ENCODE measurements at places on chromosomes 7 and 10.

- no peak for DNase-seq
These were observed 172.6 kb upstream of the TNRC18 start for GRCh38 chr7:5596046-5596895.

DNA sequence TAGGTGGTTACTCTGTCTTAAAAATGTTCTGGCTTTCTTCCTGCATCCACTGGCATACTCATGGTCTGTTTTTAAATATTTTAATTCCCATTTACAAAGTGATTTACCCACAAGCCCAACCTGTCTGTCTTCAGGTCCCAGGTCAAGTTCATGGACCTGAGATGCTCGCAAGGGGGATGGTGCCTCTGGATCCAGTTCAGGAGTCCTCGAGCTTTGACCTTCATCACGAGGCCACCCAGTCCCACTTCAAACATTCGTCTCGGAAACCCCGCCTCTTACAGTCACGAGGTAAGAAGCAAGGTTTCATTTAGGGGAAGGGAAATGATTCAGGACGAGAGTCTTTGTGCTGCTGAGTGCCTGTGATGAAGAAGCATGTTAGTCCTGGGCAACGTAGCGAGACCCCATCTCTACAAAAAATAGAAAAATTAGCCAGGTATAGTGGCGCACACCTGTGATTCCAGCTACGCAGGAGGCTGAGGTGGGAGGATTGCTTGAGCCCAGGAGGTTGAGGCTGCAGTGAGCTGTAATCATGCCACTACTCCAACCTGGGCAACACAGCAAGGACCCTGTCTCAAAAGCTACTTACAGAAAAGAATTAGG, 8.7 kb downstream of the ZKSCAN1 start:
- no peak for DNase-seq

DNA sequence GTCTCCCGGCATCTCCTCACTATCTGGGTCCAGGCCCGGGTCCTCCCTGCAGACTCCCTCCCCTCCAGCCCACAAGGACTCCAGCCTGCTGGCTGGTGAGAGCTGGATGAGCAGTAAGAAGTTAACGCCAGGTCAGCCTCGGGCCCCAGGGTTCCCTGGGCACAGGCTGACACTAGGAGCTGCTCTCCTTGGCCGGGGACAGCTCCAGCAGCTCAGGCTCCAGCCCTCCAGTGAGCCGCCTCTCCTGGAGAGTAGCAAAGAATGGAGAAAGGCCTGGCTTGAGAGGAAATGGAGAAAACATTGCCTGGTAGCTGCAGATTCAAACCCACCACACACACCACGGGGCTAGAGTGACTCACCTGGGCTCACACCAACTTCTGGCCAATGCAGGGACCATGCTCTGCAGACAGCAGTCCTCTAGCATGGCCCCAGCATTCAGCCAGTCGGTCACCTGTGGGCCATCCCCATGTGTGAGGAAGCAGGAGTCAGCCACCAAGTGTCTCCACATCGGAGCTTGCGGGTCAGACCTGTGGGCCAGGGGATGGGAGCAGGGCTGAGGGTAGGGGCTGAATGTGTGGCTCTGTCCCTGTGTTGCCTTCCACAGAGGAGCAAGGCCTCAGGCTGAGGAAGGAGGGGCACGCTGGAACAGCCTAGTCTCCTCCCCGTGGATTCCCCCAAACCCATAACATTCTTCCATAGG, 6.5 kb downstream of the SAP25 start:
- DNase-seq: no peak

DNA sequence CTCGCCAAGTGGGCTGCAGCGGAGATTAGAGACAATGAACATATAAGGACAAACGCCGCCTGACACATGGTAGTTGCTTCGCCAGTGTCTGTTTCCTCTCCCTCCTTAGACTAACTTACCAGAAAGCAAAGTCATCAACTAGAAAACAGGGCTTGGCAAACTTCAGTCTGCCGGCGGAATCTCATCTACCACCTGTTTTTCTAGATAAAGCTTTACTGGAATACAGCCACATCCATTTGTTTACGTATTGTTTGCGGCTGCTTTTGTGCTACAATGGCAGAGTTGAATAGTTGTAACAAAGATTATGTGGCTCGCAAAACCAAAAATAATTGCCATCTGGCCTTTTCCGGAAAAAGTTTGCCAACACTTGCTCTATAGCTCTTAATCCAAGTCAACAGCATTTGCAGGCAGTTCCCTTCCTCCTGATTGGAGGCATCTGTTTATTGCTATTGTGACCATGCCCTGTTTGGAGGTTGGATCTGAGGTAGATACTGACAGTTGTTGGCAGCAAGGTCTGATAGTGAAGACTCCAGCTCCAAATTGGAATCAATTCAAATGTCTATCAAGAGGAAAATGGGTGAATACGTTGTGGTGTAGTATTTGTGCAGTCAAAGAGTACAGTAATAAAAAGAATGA, 260.6 kb downstream of the POU6F2 start:
- no peak for DNase-seq

DNA sequence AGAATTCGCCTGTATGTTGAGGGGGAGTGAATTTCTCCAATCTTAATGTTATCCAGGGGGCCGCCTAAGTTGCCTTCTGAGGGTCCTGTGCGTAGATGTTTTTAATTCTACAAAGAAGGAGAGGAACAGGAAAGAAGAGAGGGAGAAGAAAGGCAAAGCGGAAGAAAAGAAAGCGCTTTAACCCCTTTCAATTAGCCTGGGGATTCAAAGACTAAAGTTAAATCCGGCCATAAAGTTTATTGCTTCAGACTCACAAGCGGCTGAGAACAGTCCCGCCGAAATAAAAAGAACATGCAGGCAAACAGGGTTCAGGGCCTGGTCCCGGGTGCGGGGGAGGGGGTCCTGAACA, 4.5 kb downstream of the HOXA5 start:
- DNase-seq: no peak

- no peak for DNase-seq
These were observed 40.9 kb upstream of the ZNF365 start for GRCh38 chr10:62333135-62333889.

DNA sequence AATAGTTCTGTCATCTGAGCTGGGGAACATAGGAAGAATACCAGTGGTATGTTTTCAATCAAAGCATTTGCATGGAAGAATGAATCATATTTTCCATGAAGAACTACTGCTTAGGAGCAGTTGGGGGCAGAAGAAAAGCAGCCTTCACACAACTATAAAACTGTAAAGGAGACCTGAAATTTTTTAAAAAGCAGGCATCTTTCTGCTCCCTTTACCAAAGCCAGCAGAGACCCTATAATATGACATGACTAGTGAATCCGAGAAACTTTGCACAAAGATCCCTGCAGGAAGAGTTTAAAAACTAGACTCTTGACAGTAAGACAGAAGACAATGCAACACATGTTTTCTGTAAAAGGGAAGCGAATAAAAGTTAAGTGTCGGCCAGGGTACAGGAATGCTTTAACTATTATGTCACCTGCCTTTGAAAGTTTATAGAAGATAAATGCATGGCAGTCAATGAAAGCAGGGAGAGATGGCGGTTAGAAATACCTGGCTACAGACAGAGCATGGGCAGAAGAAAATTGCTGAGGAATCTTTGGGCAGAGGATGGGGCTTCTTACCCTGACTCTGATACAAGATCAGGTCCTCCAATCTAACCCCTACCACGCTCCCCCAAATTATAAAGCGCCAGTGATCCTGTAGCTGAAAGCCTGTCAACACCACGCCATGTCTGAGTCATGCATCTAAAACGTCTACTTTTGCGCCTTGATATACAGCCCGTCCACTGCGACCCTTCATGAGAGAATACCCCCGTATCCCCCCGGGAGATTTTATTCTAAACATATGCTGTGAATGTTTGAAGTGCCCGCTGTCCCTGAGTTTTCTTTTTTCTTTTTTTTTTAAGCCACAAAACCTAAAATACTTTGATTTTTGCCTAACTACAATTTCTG, 93.1 kb downstream of the GLI3 start:
- no peak for DNase-seq
